A549 treated with Hydrocortisone at 1 μM for 4 hours (cell line): ENCODE measurements at places on chromosomes 4 and X. TPM values are rescaled to one million over a fixed set of nuclear protein-coding genes. Genes with fewer than 3 reads are reported as not detected.

Gene RAB40AL
- 0.15 to 0.23 TPM (median 0.22 TPM) in 4 of 5 replicates, not detected in the other for total RNA-seq

Gene RIPPLY1
- total RNA-seq: 0.10 to 0.12 TPM in 2 of 5 replicates, not detected in the others

Gene PFKFB1
- 0.06 to 0.14 TPM (median 0.09 TPM) in 4 of 5 replicates, not detected in the other for total RNA-seq

Gene PIN4
- 31.7 to 54.3 TPM (median 37.5 TPM) in 5 replicates for total RNA-seq

Gene REPS2
- 0.93 to 1.7 TPM (median 1.4 TPM) in 5 replicates for total RNA-seq

Gene TXK
- 0.13 to 0.38 TPM (median 0.17 TPM) in 5 replicates for total RNA-seq

Gene FGA
- total RNA-seq: 17.8 to 22.6 TPM (median 19.0 TPM) in 5 replicates

Gene UGT2B17
- total RNA-seq: not detected in 5 replicates

Gene MAGT1
- 33.1 to 54.6 TPM (median 40.7 TPM) in 5 replicates for total RNA-seq

Gene STK32B
- total RNA-seq: 14.8 to 18.1 TPM (median 15.5 TPM) in 5 replicates

Gene RTL5
- total RNA-seq: 2.1 to 2.9 TPM (median 2.3 TPM) in 5 replicates

Gene SORCS2
- 3.0 to 5.8 TPM (median 4.4 TPM) in 5 replicates for total RNA-seq

Gene WDR44
- 11.1 to 19.6 TPM (median 14.5 TPM) in 5 replicates for total RNA-seq

Gene MAOA
- total RNA-seq: 0.73 to 1.4 TPM (median 0.86 TPM) in 5 replicates

Gene CCNB3
- total RNA-seq: 0.50 to 0.95 TPM (median 0.77 TPM) in 5 replicates

Gene MAOB
- 0.14 to 0.21 TPM (median 0.14 TPM) in 5 replicates for total RNA-seq

Gene CENPVL2
- not detected in 5 replicates for total RNA-seq

Gene FAM47A
- total RNA-seq: not detected in 5 replicates

Gene SLC10A6
- total RNA-seq: not detected in 5 replicates

Gene DDX53
- total RNA-seq: not detected in 5 replicates

Gene NLGN3
- 0.80 to 1.2 TPM (median 0.97 TPM) in 5 replicates for total RNA-seq

Gene LNX1
- total RNA-seq: 0.03 TPM in 2 of 5 replicates, not detected in the others

Gene SLC16A2
- total RNA-seq: 17.8 to 25.1 TPM (median 19.9 TPM) in 5 replicates

Gene LRRC66
- total RNA-seq: 0.07 to 0.14 TPM (median 0.09 TPM) in 5 replicates

Gene SOWAHD
- total RNA-seq: 0.10 to 0.14 TPM in 2 of 5 replicates, not detected in the others

Gene CSTF2
- 29.3 to 36.5 TPM (median 29.8 TPM) in 5 replicates for total RNA-seq

Gene GYG2
- 3.4 to 5.1 TPM (median 4.5 TPM) in 5 replicates for total RNA-seq

Gene DUSP9
- 1.0 to 1.6 TPM (median 1.5 TPM) in 5 replicates for total RNA-seq

Gene RBM46
- total RNA-seq: not detected in 5 replicates
